ENCODE measurements at places on chromosomes 7 and 10.

DNA sequence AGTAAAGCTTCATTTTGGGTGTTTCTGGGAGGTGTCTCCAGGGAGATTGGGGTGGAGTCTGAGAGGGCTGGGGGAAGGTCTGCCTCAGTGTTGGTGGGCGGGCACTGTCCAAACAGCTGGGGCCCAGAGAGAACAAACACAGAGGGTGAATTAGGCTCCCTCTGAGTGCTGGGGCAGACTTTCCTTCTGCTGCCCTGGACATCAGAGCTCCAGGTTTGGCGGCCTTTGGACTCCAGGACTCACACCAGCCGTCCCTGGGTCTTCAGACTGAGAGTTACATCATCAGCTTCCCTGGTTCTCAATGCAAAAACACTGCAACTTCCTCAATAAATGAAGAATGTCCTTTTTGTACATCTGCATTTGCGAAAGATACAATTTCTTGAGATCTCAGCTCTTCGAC lies 427.4 kb downstream of the PTPRN2 start:
- DNase-seq, result no peak

DNA sequence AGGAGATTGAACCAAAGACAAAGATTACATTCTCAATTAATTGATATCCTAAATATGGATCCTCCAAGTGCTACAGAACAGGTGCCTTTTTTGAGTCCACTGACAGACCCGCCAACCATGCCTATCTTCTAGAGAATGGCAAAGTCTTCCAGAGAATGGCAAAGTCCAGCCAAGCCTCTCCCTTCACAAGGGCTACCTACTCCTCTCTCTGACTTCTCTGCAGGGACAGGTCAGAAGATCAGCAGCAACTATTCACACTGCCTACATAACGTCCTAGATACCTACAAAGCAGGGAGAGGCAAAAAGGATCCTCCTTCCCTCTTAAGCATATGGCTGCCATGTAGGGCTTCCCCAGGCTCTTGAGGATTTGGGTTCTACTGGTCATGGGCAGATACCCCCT lies 12.4 kb downstream of the UBE2H start:
- no peak for DNase-seq

DNA sequence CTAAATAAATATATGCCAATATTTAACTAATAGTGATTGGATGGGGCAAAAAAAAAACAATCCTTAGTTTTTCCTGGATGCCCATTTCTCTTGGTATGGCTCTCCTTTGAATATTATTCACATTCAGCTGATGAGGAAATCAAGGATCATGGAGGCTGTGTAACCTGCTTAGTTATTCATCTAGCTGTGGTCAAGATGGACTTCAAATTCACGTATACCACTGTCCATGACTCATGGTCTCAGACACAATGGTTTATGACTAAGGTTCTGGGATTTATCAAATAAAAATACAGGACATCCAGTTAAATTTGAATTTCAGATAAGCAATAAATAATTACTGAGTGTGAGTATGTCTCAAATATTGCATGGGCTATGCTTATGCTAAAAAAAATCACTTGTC lies 191.5 kb upstream of the CELF2 start:
- DNase-seq, result no peak

DNA sequence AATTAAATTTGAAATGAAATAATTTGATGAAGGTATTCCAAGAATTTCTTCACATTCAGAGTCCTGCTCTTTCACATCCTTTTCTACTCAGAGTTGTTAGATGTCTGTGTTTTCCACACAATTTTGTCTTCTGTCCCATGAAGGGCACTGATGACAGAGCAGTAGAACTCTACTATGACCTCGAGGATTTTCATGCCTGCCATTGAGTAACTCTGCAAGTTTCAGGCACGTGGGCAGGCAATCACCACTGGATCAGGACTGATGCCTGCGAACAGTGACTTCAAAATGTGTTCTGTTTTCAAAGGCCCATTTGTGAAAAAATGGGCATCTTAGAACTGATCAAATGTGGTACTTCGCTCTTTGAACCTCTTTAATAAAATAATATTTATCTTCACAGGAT lies 91.1 kb downstream of the CDK6 start:
- no peak for DNase-seq
